ENCODE measurements at places on chromosomes 12 and 14.

GRCh38 chr12:130920119-130920703, 33.5 kb upstream of the ADGRD1 start:
- no peak for DNase-seq

DNA sequence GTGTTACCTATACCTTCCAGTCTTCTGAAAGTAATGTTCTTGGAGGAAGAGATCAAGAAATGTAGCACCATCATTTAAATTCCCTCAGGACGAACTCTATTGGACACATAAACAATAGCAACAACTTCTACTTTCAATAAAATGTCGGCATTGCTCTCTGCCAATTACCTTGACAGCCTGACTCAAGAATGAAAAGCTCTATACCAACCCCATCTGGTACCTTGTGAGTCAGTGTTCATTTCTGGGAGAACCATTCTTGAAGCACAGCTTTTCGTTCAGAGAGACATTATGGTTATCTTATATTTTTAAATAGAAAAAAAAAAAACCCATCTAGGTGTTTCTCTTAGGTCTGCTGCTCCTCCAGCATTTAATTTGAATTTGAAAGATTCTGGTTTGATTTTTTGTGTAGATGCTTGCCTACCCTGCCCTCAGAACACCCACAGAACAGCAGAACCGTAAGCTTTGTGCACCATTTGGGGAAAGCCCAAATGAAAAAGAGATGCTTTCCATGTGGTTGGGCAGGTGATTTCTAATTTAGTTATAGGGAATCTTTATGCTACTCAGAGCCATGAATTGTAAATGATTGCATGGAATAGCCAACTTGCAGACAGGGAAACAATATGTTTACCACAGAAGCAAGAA, 156.0 kb downstream of the SAMD4A start:
- DNase-seq: no peak

- no peak for DNase-seq
Observed at GRCh38 chr14:72634691-72635616, 258.9 kb downstream of the DPF3 start.

DNA sequence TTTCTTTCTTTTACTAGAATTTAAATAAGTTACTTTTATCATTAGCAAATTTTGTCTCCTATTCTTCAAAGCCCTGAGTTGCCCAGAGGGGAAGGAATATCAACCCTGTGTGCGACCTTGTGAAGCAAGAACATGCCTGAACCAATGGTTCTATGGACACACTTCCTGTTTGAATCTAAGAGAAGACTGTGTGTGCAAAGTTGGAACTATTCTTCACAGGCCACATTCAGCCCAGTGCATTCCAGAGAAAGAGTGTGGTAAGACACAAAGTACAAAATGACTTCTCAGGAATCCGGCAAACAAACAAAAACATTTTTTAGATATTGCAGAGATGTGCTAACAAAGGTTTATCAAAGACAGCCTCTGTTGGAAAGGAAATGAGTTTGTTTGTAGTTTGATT, 90.8 kb upstream of the PTPRQ start:
- no peak for DNase-seq

- no peak for DNase-seq
Observed at GRCh38 chr12:124953689-124954405, 35.1 kb downstream of the DHX37 start.

DNA sequence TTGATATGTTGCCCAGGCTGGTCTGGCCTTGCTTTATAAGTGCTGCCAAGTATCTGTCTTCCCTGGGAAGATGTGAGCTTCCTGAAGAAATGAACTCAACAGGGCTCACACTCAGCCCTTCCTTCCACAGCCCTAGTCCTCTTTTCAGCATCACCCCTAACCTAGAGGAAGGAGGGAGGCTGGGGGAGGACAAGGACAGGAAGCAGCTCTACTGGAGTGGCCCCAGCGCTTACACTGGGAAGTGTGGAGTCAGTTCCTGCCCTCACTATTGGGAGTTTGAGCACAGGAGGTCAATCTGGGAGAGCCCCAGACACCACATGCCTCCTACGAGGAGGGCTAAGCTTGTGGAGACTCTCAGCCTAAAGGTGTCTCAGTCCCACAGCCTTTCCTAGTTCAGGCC, 16.8 kb downstream of the GALNT6 start:
- no peak for DNase-seq

- no peak for DNase-seq
Observed at GRCh38 chr12:104414581-104415341, 42.0 kb upstream of the CHST11 start.

- DNase-seq: no peak
Observed at GRCh38 chr14:72633551-72633950, 260.4 kb downstream of the DPF3 start.

- DNase-seq: no peak
Observed at GRCh38 chr14:68873376-68873775, 80.5 kb upstream of the ZFP36L1 start.

DNA sequence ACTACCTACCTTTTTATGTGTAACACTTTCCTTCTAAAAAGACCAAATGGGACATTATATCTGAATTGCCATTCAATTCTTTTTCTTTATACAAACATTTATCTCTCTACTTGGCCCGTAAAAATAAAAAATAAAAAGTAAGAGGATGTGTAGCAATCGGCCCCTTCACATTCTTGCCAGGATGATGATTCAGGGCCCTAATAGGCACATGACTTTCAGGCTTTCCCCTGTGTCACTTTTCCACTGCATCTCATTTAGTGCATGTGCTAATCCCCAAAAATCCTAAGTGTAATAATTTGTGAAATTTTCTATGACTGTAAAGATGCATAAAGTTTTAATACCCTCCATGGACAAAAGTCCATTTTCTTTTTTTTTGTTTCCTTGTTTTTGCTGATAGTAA, 23.0 kb upstream of the ATP2B1 start:
- no peak for DNase-seq

- DNase-seq: no peak
Observed at GRCh38 chr12:120091371-120092090, 25.0 kb downstream of the RAB35 start.

Data from stimulated activated CD4-positive, alpha-beta T cell treated with anti-CD3 and anti-CD28 coated beads, Interleukin-12 subunit alpha, Interleukin-12 subunit beta, amount 100 ng/mL, for 48 hours (primary cell).